ENCODE measurements at places on chromosomes 2 and 18.
A peak's percentile ranks its signal among the peaks of the same experiment; 100 is the strongest.

GRCh38 chr2:23776021-23776420 is 150.9 kb downstream of the ATAD2B start:
- no peak for DNase-seq

GRCh38 chr2:99183025-99183424 is 2.0 kb downstream of the MRPL30 start:
- DNase-seq: no peak

GRCh38 chr2:114389021-114389420 is 53.4 kb upstream of the DPP10 start:
- DNase-seq: no peak

GRCh38 chr2:146135245-146135644 is 1615.3 kb upstream of the ZEB2 start:
- DNase-seq: no peak

DNA sequence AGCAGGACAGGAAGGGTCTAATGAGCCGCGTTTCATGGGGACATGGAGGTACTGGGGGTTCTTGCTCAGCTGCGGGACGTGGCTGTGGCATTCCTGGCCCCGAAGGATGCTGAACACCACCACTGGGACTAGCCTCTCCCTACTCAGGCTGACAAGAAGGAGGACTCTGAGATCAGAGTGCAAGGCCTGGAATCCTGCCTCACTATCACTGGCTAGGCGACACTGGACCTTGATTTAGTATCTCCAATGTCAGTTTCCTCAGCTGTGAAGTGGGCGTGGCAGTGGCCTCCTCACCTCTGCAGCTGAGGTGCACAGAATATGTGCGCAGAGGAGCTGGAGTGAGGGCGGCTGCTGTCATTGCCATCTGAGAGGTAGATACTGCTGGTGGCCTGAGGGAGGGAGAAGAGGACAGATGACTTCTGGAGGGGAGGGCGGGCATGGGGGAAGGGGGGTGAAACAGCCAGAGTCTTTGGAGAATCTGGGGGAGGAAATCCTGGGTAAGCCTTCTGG is 157.8 kb upstream of the CAPN13 start:
- DNase-seq: no peak

DNA sequence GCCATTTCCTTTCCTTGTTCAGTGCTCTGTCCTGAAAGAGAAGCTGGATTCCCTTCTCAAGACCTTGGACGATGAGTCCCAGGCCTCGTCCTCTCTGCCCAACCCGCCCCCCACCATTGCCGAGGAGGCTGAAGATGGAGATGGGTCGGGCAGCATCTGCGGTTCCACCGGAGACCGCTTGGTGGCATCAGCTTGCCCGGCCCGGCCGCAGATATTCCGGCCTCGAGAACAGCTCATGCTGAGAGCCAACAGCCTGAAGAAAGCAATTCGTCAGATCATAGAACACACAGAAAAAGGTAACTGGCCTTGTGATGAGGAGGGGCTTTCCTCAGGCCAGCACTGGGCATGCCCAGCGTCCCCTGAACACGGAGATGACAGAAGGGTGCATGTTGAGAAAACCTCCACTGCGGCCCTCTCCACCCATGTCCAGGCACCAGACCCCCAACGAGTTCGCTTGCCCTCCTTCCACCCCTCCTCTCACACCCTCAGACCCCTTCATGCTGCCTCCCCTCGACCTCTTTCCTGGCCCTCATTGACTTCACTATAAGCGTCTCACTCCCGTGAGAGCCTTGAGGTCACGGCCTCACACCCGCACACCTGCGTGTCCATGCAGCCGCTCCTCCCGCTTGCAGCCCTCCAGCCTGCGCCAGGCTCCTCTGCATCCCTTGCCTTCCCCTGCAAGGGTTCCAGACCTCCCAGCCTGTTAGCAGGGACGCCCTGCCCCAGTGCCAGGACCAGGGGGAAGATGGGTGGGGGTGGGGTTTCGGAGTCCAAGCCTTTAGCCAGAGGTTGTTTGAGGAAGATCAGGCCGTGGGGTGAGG is 95.0 kb downstream of the DGKD start:
- no peak for DNase-seq

DNA sequence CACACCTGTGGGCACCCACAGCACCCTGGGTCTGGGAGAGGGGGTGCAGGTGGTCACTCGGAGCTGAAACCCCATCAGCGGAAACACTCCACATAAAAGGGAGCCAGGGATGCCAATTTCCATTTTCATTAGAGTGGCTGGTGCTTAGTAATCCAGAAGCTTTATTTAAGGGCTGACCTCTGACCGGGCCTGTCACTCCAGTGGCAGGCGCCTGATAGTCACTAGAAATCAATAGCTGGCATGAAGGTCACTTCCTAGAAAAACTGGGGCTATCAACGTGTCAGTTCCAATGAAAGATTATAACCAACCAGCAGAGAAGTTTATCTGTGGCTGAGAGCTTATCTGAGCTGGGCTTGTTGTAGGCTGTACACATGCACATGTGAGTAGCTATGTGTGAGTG is 333.7 kb upstream of the SKOR2 start:
- DNase-seq: no peak

DNA sequence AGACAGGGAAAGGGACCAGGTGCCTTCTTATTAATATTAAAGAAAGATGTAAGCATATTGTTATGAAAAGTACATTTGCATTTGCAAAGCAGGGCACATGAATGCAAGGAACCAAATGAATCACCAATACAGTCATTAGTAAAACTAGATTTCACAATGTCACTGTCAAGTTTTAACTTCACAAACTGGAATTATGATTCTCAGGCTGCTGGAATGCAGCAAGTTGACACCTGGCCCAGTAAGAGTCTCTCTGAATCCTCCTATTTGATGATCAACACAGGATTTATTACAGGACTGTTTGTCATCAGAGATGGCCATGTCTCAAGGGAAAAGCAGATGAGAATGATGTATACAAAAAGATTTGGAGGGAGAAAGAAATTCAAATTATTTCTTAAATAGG is 72.9 kb upstream of the STK39 start:
- peak; percentile 8 for DNase-seq

DNA sequence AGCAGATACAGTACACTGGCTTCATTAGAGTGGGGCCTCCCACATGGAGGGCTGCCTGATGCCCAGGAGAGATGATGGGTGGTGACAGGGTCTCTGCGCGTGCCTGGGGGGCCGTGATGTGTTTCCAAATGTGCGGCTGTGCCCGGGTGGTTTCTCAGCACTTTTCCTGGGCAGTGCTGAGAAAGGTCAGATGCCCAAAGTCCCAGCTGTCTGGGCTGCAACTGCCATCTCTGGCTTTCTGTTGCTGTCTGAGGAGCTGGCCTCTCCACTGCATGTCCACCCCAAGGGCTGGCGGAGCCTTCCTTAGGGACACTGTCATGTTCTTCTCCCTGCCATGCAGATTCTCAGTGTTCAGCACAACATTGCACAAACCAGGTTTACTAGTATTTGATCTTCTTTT is 62.7 kb upstream of the NFATC1 start:
- no peak for DNase-seq

DNA sequence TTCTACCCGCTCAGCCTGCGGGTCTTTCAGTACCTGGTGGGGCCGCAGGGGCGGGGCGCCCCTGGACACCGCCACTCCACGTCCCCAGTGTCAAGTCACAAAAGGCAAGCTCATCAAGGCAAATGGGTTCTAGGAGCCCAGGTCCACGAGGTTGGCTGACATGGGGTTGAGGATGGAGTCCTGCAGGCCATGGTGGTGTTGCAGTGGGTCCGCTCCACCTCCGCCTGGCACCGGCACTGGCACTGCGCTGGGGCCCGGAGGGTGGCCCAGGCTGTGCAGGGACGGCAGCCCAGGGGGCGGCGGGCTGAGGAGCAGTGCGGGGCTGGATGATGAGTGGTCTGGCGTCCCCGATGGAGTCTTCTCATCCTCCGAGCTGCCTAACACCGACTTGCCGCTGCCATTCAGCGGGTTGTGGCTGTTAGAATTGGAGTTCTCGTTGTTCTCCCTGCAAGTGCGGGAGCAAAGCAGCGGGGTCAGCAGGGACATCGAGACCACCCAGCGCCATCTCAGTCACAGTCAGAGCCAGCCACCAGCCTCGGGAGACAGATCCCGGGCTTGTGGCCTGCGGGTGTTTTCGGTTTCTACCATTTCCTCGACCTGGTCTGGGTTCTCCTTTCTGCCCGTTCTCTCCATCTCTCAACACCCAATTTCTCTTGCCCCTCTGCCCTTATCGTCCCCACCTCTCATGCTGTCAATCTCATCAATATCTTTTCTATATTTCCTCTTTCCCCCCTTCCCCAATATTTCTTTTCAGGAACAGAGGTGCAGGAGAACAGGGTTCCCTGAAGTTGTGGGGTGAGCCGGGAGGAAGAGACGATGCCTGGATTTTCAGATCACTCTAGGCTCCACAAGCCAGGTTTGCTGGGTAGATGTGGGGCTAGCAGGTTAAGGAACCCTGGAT is 3.0 kb downstream of the SIX2 start:
- DNase-seq: no peak

- no peak for DNase-seq
Measured at GRCh38 chr2:23541503-23542229, 156.7 kb downstream of the KLHL29 start.

Measured in activated CD4-positive, alpha-beta T cell treated with anti-CD3 and anti-CD28 coated beads, Interleukin-2, amount 50 U/mL, for 16 hours (primary cell).